ENCODE measurements at places on chromosomes 11 and 22.
A peak's percentile ranks its signal among the peaks of the same experiment; 100 is the strongest.

DNA sequence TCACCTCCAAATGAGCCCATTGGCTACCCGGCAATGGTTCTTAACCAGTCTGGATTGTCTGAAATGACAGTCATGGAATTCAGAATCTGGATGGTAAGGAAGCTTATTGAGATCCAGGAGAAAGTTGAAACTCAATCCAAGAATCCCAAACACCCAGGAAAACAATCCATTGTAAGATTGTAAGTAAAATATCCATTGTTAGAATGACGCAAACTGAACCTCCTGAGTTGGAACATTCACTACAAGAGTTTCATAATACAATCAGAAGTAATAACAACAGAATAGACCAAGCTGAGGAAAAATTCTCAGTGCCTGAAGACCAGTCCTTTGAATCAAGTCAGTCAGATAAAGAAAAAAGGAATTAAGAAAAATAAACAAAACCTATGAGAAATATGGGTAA, 22.1 kb downstream of the OR8G5 start:
- no peak for DNase-seq

DNA sequence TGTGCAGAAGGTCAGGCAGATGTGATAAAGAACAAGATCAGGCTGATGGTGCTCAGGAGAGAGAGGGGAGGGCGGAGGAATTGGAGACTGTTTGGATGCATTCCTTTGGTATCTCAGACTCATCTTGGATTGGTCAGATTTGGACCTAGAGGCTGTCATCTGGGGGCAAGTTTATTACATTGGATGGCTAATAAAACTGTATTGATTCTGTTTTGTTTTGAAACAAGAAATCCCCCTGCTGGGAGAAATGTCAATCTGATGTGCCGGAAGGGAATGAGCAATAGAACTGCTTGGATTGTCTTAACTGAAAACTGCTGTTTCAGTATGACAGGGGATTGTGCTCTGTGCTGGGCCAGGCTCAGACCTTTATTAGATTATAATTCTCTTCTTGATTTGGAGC, 25.5 kb upstream of the CCDC90B start:
- DNase-seq = no peak

DNA sequence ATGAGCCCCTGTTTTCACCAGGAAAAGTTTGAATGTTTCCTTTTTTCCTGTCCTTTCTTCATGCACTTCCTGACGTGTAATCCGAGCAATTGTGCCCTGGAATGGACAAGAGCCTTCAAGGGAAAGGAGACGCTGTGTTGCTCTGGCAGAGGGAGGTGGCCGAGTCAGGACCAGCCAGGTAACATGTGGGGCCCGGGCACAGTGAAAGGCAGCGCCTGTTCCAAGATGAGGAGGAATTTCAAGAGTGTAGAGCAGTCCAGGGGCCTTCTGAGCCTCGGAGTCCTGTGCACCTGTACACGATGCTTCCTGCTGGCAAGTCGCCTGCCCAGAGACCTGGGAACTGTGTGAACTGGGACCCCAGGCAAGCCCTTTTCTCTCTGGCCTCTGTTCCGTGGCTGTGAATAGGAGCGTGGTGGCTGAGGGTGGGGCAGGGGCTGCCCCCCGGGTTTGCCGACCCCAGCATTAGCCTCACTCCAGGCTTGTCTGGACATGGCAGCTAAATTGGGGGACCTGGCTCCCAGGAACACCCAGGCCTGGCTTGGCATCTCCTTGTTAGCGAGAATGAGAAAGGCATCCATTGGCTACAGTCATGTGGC, 92.0 kb downstream of the MYEOV start:
- DNase-seq = no peak

DNA sequence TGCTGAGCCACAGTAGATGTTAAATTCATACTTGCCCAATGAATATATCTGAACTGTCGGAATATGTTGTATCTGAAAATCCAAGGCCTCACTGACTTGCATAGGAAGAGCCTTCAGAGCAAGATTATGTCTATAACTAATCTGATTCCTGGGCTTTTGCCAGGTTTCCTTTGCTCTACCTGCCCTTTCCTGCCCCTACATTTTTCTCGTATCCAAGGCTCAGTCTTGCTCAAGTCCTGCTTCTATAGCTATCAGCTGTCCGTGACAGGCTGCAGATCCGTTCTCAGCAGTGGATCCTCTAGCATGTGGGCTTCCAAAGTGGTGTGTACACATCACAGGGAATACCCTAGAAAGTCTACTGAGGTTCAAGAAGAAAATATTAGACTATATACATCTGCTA, 18.8 kb upstream of the USP47 start:
- DNase-seq = no peak

- no peak for DNase-seq
Measured at GRCh38 chr11:132549561-132549960, 982.7 kb downstream of the OPCML start.

GRCh38 chr11:76628408-76628947, 42.1 kb downstream of the LRRC32 start:
- peak; percentile 66 for DNase-seq

GRCh38 chr11:86668929-86669328, 3.5 kb downstream of the ME3 start:
- no peak for DNase-seq

- DNase-seq = no peak
Measured at GRCh38 chr11:117217141-117218084, 14.5 kb downstream of the PCSK7 start.

DNA sequence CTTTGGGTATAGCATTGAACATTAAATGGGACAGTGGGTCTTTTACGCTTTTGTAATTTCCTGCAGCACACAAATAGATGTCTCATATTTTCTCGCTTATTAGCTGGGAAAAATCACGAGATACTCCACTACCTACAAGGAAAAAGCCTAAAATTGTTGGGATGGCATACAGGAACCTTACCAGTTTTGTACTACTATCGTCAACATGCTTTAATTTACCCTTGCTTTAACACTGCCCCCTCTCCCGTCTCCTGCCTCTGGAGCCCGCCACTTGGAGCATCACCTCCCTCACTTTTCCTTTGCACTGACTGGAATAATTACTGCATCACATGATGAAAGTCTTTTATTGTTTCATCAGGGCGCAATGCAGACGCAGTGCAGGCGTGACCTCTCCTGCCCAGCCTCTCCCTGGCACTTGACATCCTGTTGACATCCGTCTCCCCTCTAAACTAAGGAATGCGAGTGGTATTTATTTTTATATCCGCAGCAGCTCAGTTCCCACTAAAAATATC, 1.0 kb upstream of the FNBP4 start:
- peak; percentile 58 for DNase-seq

GRCh38 chr11:100340466-100341319, 346.4 kb upstream of the ARHGAP42 start:
- no peak for DNase-seq

- DNase-seq = no peak
Measured at GRCh38 chr22:24147666-24148065, 33.6 kb upstream of the SUSD2 start.

DNA sequence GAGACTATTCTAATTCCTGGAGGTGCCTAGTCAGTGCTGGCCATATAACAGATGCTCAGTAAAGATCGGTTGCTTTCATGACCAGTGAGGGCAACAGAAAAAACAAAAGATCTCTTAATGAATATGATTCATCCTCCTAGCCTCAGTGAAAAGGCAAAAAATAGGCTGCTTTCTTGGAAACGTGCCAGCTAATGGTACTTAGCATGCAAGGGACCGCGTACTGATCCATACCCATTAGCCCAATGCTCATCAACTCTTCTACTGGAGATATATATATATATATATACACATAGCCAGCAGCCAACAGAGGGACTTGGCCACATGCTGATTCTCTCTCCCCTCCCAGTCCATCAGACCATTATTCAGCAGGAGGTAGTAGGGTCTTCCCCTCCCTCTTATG, 320.4 kb downstream of the KIRREL3 start:
- no peak for DNase-seq

DNA sequence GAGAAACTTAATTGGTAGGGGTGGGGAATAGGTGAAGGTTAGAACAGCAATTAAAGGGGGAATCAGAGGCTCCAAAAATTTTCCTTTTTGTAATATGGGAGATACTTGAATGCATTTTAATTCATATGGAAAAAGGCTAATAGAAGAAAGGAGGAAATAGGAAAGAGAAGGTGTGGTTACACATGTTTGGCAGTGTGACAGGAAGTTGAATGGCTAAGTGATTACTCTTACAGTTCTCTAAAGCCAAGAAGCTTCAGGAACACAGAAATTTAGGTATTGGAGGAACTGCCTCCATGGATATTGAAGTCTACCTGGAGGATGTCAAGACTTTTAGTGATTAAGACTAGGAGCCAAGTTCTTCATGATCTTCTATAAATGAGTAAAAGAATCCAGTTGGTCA, 6.3 kb downstream of the NXPE2 start:
- DNase-seq = no peak

DNA sequence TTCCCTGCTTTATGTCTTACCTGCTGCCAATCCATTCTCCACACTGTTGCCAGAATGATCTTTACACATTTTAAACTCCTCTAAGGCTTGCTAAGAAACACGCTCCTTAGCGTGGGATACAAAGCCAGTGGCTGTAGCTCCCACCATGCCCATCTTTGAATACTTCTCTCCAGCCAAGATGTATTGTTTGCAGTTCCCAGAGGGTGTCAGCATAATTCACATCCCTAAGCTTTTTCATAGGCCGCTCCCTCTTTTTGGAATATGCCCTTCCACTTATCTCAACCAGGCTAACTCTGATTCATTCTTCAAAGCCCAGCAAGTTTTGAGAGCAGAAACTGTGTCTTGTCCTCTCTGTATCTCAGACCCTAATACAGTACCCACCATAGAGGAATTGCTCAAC, 8.1 kb upstream of the UPK2 start:
- no peak for DNase-seq

- DNase-seq = no peak
Measured at GRCh38 chr11:44979543-44980399, 29.1 kb upstream of the TP53I11 start.

- no peak for DNase-seq
Measured at GRCh38 chr22:41123151-41123550, 30.8 kb downstream of the EP300 start.

- DNase-seq = peak; percentile 83
Measured at GRCh38 chr11:17384002-17384511, 4.4 kb downstream of the KCNJ11 start.

GRCh38 chr22:38735465-38736256, 20.1 kb downstream of the SUN2 start:
- DNase-seq = peak; percentile 39
